ENCODE measurements at places on chromosomes 4 and X.

GRCh38 chr4:97279391-97279790, 863.9 kb downstream of the STPG2 start:
- no peak for ATAC-seq

DNA sequence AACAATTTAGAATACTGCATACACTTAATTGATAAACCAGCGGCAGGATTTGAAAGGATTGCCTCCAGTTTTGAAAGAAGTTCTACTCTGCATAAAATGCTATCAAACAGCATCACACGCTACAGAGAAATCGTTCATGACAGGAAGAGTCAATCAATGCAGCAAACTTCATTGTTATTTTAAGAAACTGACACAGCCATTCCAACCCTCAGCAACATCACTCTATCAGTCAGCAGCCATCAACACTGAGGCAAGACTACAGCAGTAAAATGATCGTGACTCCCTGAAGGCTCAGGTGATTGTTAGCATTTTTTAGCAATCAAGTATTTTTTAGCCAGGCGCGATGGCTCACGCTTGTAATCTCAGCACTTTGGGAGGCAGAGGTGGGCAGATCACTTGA, 98.3 kb downstream of the FBXW7 start:
- no peak for ATAC-seq

- no peak for ATAC-seq
Observed at GRCh38 chr4:21819086-21819485, 129.5 kb downstream of the KCNIP4 start.

DNA sequence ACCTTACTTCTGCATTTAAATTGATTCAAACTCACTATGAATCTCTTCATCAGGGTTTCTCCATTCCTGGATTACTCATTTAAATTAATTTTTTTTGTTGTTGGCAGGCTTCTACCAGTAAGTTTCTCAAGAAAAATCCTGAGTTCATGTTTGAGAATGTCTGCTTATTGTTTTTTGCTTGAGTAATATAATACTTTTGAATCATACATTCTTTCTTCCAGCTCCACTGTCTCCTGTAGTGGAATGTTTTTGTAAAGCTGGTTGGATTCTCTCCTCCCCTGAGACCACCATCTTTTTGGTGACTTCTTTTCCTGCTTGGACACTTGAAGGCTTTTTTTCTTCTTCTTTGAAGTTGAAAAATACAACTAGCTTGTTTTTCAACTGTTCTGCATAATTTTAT, 4.3 kb upstream of the MID1IP1 start:
- no peak for ATAC-seq

DNA sequence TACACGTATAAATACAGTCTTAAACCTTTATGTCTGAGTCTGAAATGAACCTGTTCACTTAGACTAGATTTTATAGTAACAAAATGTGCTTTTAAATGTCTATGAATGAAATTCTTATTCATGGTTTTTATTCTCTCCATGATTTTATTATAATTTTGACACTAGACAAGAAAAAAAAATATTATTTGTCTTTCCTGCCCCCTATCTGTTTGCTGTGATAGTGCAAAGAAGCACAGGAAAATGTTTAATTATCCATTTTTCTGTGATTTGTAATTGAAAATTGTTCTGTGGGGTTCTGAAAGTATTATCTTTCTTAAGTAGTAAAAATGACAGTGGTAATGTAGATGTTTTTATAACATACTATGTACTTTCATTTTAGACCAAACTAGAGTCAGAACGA, 52.0 kb downstream of the INTS6L start:
- no peak for ATAC-seq

GRCh38 chr4:53732661-53733060, 141.4 kb upstream of the LNX1 start:
- no peak for ATAC-seq

DNA sequence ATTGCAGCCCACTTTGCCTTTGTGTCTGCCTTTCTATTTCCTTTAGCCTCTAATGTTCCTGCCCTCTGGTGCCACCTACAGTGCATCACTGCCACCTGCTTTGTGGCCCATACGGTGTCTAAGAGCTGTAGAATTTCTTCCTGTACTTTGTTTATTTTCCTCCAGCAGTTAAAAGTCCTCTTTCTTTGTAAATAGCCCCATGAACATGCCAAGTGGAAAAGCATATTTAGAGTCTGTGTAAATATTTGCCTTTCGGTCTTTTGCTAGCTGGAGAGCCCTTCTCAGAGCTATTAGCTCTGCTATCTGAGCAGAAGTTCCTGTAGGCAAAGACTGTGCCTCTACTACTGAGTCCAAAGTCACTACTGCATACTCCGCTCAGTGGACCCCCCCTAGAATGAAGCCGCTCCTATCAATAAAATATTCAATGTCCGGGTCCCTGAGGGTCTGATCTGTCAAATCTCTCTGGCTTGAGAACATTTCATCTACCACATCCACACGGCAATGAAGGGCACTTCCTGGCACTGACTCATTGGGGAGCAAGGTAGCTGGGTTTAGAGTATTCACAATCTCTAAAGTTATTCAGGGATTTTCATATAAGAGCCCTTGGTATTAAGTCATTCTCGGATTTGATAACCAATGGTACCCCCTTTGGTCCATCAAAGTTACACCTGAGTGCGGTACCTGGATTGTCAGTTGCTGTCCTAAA, 36.3 kb downstream of the SULT1E1 start:
- ATAC-seq: peak; percentile 78

DNA sequence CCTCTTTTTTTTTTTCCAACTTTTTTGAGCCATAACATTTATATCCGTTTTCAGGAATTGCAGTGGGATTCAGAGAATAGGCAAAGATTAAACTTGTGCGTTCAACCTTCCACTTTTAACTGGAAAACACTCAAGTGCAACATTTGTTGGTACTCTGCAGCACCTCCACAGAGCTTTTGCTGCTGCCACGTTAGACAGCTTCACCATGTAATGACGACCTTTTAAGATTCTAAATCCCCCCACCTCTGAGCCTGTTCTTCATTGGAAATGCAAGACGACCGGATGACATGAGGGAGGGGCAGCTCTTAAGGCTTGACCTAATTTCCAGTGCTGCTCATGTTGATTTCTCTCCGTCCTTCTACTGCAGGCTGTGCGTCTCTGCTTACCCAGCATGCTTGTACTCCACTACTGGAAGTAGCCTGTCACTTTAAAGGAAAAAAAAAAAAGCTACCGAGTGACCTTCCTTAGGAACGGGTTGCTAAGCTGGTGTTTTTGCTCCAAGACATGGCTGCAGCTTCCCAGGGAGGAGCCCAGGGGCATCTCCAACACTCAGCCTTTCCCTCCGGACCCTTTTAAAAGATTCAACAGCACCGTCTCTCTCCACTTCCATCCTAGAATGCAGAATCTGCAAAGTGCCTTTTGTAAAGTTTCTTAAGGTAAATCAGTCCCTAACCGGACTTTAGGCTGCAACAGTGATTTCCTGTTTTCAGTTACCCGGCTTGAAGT, at the start of gene CC2D2A:
Gene CC2D2A (plus strand): TSS at position 481 of the 726 bp plus-strand sequence. CDS start 6,051 bp downstream, outside the sequence.
- peak; percentile 59 for ATAC-seq

- ATAC-seq: no peak
Observed at GRCh38 chr4:72536443-72536842, 32.6 kb downstream of the ADAMTS3 start.

DNA sequence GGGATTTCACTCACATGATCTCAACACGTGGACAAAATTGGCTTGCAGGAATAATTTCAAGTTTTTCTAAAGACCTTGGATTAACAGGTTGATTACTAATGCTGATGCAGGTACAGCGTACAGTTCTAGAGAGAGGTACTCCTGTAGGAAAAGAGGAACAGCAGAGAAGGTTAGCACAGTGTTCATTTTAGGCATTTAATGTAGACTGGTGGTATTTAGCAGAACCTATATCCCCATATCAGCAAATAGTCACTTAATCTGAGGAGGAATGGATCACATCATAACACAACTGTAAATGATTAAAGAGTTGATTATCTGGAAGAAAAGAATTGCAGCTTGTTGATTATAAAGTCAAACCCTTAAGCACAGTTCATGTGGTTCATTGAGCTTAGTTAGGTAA, 620 bp downstream of the CXCL10 start:
- no peak for ATAC-seq

- ATAC-seq: no peak
Observed at GRCh38 chr4:57044279-57044678, 65.6 kb downstream of the POLR2B start.

GRCh38 chr4:187179086-187180058, 455.7 kb upstream of the FAT1 start:
- ATAC-seq: no peak

DNA sequence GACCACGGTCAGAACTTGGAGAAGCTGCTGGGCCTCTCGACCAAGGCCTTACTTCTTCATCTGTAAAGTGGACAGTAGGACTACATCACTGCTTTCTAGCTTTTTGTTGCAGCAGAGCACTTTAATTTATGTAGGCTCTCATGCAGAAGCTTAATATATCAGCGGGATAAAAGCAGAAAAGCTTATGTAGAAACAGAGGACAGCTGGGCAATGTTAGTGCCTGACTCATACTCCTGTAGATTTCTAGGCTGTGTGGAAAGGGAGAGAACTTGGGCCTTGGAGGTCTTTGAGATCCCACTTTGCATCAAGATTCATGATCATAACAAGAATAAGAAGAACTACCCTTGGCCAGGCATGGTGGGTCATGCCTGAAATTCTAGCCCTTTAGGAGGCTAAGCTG, 91.2 kb downstream of the ARHGAP10 start:
- no peak for ATAC-seq

- ATAC-seq: peak; percentile 73
Observed at GRCh38 chr4:98937986-98938720, 9.2 kb upstream of the EIF4E start.

GRCh38 chrX:31038575-31039326, 33.1 kb downstream of the FTHL17 start:
- no peak for ATAC-seq

- ATAC-seq: peak; percentile 79
Observed at GRCh38 chr4:13548984-13549546, 4.8 kb upstream of the NKX3-2 start.

DNA sequence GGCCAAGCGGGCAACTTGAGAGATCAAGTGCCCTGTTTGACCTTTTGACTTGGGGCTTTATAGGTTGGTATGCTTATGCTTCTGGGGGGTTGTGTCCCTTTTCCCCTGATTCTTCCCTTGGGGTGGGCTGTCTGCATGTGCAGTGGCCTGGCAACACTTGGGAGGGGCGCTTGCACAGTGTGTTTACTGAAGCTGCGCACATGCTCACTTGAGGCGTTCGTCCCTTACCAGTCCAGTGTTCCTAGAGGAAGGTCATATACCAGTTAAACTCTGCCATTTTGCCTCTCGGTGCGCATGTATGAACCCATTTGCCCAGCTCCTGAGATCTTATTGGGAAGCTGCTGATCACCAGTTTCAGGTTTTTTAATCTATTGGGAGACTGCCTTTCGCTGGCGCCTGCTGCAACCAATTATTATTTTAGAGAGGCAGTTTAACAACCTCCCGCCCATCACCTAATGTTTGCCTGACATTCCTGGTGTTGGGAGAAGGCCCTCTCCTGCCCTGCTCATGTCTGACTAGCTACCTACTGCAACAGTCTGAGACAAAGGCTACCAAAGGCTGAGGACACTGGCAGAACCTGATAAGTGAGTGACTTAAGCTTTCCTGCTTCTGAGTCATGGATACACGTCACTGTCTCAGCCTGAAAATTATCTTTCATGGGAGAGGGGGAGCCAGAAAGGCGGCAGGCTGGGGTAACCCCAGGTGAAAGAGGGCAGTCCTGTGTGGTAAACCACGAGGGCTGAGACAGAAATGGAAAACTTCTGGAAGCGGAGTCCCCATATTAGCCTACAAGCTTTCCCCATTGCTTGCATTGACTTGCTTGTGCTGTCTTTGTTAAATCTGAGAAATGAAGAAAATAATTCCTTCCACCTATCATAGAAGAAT, 97.6 kb downstream of the CPE start:
- peak; percentile 99 for ATAC-seq

GRCh38 chr4:47674144-47674543, 163.7 kb downstream of the CORIN start:
- no peak for ATAC-seq

GRCh38 chr4:173167758-173168395, 734 bp upstream of the GALNT7 start:
- peak; percentile 8 for ATAC-seq

All from esophagus mucosa (tissue), 1 donor.